Suppressor macrophage treated with lipopolysaccharide for 4 hours (primary cell): ENCODE measurements at places on chromosomes 4 and X.
A peak's percentile ranks its signal among the peaks of the same experiment; 100 is the strongest.

DNA sequence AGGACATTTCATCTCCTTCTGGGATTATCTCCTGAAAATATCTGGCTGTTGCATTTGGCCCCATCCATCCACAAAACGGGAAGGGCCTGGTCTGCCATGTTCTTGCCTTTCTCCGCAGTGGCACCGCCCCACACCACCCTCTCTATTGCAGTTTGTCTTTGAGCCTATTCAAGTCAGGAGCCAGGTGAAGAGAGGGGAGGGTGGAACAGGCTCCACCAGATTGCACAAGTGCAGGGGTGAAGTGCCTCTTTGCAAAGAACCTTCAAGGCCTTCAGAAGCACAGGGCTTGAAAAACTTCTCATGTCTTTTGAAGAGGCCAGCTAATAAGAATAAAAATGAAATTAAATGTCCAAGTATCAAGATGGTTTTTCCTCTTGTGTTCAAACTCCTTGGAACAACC is 28.7 kb downstream of the RS1 start:
- no peak for DNase-seq

GRCh38 chr4:153517159-153517558 is 51.0 kb downstream of the TMEM131L start:
- no peak for DNase-seq

GRCh38 chrX:111504941-111505340 is 6.5 kb upstream of the SERTM2 start:
- DNase-seq = peak; percentile 65

GRCh38 chr4:39763714-39764572 is 66.0 kb downstream of the UBE2K start:
- DNase-seq = no peak

GRCh38 chr4:150078041-150078578 is at the start of gene DCLK2:
Gene DCLK2, plus strand, starts transcription at chr4:150078445. Its CDS starts 583 bp downstream, at chr4:150079028.
- peak; percentile 69 for DNase-seq
